ENCODE measurements at places on chromosomes 5 and 9.
A peak's percentile ranks its signal among the peaks of the same experiment; 100 is the strongest.

- DNase-seq: no peak
These were observed 387.7 kb upstream of the IRX4 start for GRCh38 chr5:2270467-2270866.

GRCh38 chr9:35116898-35117551 is 1.4 kb upstream of the ATOSB start:
- DNase-seq: peak; percentile 74

GRCh38 chr5:126720369-126720768 is 56.6 kb upstream of the LMNB1 start:
- DNase-seq: no peak

DNA sequence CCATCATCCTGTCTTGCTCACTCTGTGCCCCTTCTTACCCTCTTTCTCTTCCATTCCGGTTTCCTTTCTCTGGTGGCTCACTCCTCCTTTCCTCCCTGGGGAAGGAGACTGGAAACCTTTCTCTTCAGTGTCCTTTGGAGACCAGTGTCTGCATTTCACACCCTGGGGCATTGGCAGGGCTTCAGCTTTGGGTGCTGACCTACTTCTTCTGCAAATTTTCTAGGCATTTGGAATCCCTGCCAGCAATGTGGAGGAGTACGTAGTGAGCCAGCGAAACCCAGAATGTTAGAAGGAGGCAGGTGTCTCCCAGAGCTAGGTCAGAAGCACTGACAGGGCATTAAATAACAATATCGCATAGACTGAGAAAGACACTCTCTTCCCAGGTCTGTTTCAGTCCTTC is 122.2 kb downstream of the SLC28A3 start:
- DNase-seq: no peak

- no peak for DNase-seq
These were observed 74.6 kb downstream of the NUDT12 start for GRCh38 chr5:103487822-103488493.
